LNCaP clone FGC (cell line): ENCODE measurements at places on chromosomes 3 and 15.
A peak's percentile ranks its signal among the peaks of the same experiment; 100 is the strongest.

GRCh38 chr15:67290319-67290718, 35.7 kb downstream of the IQCH start:
- DNase-seq = no peak

DNA sequence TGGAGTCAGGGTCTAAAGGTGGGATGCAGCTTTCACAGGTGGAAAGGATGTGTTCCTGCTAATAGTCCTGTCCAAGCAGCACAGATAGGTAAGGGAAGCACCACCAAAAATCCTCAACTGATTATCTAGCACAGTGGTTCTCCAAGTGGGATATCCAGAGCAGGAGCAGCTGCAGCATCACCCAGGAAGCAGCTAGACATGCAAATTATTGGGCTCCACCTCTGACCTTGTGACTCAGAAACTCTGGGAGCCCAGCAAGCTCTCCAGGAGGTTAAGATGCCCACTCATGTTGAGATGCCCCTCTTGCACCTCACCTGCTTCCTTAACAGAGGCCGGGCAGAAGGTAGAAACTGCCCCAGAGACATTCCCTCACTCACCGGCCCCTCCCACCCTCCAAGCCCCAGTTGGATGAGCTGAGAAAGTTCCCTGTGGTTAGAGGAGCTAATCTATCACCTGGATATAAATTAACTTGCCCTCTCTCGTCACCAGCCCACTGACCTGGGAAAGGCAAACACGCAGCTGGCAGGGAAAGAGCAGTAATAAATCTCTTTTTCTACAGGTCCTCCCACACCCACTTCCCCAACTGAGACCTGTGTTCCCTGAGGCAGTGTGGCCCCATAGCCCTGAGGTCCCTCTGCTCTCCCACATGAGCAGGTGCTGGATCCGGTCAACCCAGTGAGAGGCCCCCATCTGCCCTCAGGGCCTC, 39.3 kb downstream of the ADCY5 start:
- DNase-seq = no peak

GRCh38 chr3:156010829-156011228, 109.5 kb upstream of the KCNAB1 start:
- peak; percentile 39 for DNase-seq

DNA sequence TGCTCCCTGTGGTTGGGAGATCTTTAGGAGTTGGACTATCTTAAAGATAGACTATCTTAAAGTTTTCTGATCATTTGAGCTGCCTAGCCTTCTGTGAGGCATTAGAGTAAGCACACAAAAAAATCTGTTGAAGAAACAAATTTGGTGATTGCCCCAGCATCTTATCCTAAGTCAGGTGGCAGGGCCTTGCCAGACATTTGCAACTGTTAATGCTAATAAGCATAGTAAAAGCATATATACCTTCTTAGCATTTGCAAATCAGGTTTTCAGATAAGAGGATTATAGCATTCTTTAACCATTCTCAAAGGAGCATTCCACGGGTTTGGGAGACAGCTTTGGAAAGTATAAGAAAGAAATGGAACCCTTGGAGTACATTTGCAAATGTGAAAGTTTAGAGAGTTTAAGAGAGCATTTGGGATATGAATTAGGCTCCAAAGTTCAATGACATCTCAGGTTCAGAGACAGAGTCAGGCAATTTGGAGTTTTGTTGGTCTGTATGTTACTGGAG, 61.0 kb downstream of the SEMA6D start:
- no peak for DNase-seq
